ENCODE measurements at places on chromosomes 5 and 9.

DNA sequence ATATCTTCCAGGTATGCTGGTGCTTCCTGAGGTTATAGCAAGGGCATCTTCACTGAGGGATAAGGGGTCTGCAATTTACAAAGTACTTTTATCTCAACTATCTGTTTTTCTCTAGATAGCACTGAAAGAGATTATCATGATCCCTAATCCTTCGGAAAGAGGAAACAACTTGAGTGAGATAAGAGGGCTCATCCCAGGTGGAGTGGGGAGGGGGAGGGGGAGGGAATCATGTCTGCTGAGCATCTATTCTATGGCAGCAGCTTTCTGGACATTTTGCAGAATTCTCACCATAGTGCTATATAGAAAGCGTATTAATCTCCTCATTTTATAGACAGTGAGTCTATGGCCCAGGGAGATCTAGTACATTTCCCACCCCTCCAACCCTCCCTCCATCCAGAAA, 5.9 kb downstream of the TNFSF15 start:
- DNase-seq: no peak

GRCh38 chr9:109181284-109181683, 14.2 kb upstream of the FRRS1L start:
- no peak for DNase-seq

DNA sequence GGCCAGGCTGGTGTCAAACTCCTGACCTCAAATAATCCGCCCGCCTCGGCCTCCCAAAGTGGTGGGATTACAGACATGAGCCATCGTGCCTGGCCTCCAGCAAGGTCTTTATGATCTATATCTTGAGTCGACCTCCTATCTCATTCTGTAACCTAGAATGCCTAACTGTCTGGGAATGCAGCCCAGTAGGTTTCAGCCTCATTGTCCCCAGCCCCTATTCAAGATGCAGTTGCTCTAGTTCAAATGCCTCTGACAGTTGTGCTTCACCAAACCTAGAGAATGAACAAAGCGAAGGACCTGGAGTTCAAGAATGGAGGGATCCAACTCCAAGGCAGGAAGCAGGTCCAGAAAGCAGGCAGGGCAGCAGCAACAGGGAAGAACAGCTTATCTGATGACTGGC, 30.8 kb downstream of the GLRX start:
- DNase-seq: no peak

DNA sequence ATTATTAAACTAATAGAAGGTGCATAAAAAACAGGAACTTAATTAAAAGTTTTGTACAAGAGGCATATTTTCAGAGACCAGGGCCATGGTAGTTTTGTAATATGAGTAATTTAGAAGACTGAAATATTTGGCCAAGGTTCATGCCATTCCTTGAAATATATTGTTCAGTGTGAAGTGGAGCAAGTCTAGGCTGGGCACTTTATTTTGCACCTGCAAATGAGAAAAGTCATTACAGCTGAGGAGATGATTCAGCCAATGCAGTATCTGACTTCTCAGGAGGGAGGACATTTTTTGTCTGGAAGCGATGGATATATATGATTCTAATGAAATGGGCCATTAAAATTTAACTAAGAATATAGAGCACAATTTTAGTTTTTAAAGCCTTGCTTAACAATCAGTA, 754.0 kb upstream of the ADAMTS16 start:
- no peak for DNase-seq

DNA sequence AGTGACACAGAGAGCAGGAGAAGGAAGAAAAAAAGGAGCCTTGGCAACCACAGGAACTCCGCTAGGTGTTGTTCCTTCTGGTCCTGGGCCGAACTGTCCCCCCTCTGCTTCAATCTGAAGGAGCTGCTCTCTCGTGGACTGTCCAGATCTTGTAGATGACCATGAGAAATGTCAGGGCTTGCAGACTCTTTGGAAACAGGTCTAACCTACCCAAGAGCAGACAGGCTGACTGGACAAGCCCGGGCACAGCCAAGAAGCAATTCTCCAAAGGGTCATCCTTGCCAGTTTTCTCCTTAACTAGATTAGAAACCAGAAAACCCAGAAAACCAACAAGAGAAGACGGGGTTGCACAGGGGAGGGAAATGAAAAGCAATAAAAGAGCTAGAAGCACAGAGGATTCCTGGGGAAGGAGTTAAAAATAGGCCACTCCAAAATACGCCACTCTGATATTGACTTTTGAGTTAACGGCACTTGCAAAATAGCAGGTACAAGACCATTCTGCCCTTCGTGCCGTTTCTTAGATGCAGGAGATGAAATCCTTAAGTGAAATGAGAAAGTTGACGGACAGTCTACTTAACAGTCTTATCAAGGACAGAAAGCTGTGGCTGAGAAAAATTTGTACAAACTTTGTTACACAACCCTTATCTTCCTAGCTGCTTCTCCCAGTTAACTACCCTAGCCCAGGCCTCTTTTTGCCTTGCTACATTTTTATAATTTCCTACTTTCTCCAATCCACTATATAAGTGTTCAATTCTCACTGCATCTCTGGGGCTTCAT, 5.8 kb downstream of the GCNT4 start:
- DNase-seq: no peak

DNA sequence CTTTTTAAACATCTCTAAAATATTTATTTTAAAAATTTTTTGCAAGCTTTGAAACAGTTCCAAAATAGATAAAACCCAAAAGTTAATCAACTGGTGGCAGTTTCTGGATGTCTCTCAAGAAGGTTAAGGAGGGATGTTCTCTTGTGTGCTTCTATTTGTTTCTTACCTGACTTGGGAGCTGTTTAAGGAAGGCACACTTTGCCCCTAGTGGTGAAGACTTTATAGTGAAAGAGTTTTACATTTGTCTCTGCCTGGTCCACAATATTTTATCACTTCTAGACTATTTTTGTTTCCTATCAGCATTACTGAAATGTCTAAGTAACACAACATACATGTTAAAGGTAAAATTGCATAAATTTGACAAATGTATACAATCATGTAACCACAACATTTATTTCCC, 552.8 kb downstream of the SEMA5A start:
- DNase-seq: no peak

- no peak for DNase-seq
Measured at GRCh38 chr5:85484982-85485574, 1100.4 kb upstream of the EDIL3 start.

GRCh38 chr5:20266066-20266465, 278.1 kb upstream of the CDH18 start:
- DNase-seq: no peak

GRCh38 chr5:137275083-137275482, 224.0 kb downstream of the SPOCK1 start:
- no peak for DNase-seq

DNA sequence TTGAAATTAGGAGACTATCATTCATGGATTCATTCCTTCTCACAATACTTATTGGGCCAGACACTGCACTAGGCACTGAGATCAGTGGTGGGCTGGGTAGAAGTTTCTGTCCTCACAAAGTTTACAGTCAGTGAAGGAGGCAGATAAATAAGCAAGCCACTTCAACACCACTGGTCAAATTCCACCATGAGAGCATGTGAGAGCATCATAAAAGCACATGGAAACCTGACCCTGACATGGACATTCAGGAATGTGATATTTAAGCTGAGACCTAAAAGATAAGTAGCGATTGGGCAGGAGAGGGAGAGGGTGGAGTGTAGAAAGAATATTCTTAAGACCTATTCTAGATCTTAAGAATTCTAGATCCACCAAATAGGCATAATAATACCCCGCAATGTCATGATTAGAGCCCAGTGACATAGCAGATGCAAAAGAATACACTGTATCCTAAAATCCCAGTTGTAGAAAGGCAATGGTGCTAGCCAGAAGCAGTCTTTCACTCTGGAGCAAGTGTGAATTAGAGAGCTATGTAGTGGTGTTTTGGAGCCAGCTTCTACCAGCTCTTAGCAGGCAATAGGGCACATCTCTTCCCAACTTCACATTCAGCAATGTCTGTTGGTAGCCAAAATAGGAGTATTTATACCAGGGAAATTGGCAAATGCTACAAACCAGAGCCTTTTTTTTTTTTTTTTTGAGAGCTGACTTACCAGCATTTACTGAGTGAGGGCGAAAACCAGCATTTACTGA, 46.4 kb downstream of the SH3RF2 start:
- DNase-seq: no peak

GRCh38 chr5:34555699-34556508, 100.2 kb upstream of the RAI14 start:
- no peak for DNase-seq

GRCh38 chr5:43273552-43273951, 39.7 kb downstream of the HMGCS1 start:
- no peak for DNase-seq

GRCh38 chr5:111135946-111136345, 43.8 kb downstream of the WDR36 start:
- DNase-seq: peak; percentile 14

- no peak for DNase-seq
Measured at GRCh38 chr5:150734579-150735384, 24.0 kb downstream of the DCTN4 start.

- DNase-seq: no peak
Measured at GRCh38 chr5:124179819-124180218, 566.6 kb downstream of the ZNF608 start.

All from SW 1271 (cell line).